NCI-H1694 (cell line): ENCODE measurements at places on chromosomes 1 and 21.

- no peak for DNase-seq
Measured at GRCh38 chr1:228850141-228851100, 115.1 kb downstream of the RHOU start.

GRCh38 chr1:60888126-60888525 is 194.2 kb upstream of the NFIA start:
- DNase-seq, result peak; percentile 94

DNA sequence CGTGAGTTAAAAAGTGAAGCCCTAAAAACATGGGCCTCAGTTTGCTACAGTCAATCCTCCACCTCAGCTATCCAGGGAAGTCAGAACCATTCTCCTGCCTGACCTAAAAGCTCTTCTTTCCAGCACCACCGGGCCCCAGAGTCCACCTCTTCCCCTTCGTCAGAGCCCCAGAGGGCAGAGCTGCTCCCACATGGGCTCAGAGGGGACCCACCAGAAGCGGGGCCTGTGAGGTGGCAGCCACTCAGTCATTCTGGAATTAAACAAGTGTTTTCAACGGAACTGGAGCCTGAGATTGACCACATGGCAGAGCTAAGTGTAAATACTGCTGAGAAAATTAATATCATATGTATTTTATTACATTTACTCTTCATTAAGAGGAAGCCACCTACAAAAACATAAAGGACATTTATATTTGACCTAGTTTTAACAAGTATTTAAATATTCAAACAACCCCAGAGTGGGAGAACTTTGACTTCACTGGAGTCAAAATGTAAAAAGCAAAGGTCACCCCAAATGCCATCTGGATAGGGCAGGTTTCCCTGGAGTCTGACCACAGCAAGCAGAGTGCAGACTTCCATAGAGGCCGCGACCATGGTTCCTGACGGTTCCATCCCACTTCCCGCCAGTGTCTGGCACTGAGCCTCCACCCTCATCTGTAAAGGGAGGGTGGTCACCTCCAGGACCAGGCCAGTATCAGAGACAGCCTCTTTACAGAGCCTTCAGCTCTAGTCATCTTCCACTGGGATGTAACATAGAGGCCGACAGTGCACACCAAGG is 1.8 kb downstream of the SUMO3 start:
- no peak for DNase-seq

GRCh38 chr21:41188486-41189149 is 20.7 kb downstream of the BACE2 start:
- no peak for DNase-seq

DNA sequence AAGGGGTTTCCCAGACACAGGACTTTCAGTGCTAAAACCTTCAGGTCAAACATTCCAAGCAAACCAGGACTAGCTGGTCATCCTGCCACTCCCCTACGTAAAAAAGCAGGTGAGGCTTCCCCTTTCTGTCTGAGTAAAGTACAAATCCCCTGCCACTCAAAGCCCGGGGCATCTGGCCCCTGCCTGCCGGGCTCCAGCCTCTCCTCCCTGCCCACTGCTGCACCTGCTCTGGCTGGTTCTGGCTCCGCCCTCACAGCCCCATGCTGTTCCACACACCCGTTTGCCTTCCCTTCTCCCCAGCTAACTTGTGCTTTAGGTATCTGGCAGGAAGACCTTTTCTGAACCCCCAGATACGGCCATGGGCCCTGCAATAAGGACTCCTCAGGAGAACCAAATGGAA is 23.3 kb upstream of the S100A7 start:
- DNase-seq, result no peak

DNA sequence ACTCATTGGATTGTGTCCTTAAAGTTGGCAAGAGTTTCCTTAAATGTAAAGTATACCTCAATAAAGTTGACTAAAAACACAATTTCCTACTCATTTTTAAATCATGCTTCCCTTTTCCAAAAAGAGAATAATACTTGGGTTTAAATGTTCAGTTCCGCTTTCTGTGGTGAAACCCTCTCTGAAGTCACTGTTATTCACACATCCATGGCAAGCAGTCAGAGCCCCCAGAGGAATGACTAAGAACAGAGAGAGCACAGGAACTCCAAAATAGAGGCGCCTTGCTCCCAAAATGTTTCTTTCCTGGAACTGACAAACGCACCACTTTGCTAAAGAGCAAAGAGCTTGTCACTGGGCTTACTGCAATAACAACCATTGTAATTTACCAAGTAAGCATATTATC is 142.5 kb downstream of the TIAM1 start:
- no peak for DNase-seq

GRCh38 chr1:20365421-20366055 is 74.9 kb downstream of the VWA5B1 start:
- no peak for DNase-seq

- DNase-seq, result no peak
Measured at GRCh38 chr1:33548721-33549120, 76.3 kb downstream of the ZSCAN20 start.

- DNase-seq, result no peak
Measured at GRCh38 chr1:60984062-60984799, 98.1 kb upstream of the NFIA start.

- no peak for DNase-seq
Measured at GRCh38 chr1:29052941-29053340, 70.8 kb downstream of the TMEM200B start.
